ENCODE measurements at places on chromosomes 5 and 9. TPM values are rescaled to one million over a fixed set of nuclear protein-coding genes. Genes with fewer than 3 reads are reported as not detected.

The IQGAP2 gene
- total RNA-seq = not detected

The SLC46A2 gene
- not detected for total RNA-seq

The GABBR2 gene
- 0.30 TPM for total RNA-seq

The SPATA31C1 gene
- total RNA-seq = not detected

The SKIC3 gene
- total RNA-seq = 118 TPM

The TMEM174 gene
- total RNA-seq = not detected

The CER1 gene
- not detected for total RNA-seq

The TSLP gene
- not detected for total RNA-seq

The SLC36A2 gene
- total RNA-seq = not detected

The AGTPBP1 gene
- total RNA-seq = 42.9 TPM

The SV2C gene
- total RNA-seq = not detected

The CDX1 gene
- total RNA-seq = not detected

The CDC20B gene
- not detected for total RNA-seq

The FAM219A gene
- 3.7 TPM for total RNA-seq

The HTR1A gene
- total RNA-seq = not detected

The GFM2 gene
- total RNA-seq = 33.4 TPM

The DNAI1 gene
- 3.4 TPM for total RNA-seq

The GFPT2 gene
- total RNA-seq = not detected
